Naive thymus-derived CD4-positive, alpha-beta T cell (primary cell): ENCODE measurements at places on chromosomes 4 and X. TPM values are rescaled to one million over a fixed set of nuclear protein-coding genes. Genes with fewer than 3 reads are reported as not detected.
A peak's percentile ranks its signal among the peaks of the same experiment; 100 is the strongest.

DNA sequence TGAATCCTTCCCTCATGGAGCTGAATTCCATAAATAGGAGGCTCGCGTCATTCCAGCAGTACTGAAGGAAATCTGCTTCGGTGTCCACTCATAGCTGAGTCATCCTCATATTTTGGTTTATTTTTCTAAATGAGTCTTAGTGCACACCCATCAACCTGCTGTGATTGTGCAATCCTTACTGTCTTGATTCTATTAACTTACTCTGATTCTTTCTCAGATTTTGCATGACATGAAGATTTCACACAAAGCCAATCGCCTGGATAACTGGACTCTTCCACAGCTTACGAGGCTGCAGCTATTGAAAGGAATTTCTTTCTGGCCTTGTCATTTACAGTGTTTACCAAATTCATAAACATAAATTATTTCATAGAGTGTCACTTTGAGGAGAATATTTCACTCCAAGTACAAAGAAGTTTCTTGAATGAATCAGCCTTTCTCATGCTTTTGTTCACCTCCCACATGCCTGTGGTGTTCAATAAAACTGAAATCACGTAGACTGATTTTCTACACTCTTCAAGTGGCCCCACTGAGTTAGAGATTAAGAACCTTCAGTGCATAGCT lies 207.6 kb upstream of the SLITRK2 start:
- DNase-seq: no peak

DNA sequence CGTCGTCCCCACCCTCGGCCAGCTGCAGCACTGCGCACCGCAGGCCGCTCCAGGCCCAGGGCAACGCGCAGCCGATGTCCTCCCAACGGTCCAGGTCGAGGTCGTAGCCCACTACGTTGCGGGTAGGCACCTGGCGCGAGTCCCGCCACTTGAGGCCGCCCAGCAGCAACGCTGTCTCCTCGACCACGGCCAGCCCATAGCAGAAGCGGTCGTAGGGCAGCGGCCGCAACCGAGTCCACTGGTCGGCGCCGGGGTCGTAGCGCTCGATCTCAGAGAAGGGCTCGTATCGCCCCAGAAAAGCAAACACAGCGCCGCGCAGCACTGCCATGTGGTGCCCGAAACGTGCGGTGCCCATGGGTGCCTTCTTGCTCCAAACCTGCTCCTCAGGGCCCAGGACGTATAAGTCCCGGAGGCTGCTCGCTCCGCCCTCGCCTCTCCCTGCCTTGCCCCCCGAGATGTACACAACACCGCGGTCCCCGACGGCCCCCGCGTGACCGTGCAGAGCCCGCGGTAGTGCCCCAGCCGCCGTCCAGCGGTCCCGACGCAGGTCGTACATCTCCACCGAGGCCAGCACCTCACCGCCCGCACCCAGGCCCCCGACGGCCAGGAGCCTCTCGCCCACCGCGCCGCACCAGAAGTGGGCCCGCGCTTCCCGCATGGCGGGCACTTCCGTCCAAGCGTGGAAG lies 2.1 kb downstream of the KLHL34 start:
- no peak for DNase-seq

GRCh38 chrX:85698921-85699320 lies 319.5 kb upstream of the POF1B start:
- DNase-seq: no peak

- DNase-seq: no peak
These were observed 115.6 kb downstream of the SMIM20 start for GRCh38 chr4:26029568-26030131.

DNA sequence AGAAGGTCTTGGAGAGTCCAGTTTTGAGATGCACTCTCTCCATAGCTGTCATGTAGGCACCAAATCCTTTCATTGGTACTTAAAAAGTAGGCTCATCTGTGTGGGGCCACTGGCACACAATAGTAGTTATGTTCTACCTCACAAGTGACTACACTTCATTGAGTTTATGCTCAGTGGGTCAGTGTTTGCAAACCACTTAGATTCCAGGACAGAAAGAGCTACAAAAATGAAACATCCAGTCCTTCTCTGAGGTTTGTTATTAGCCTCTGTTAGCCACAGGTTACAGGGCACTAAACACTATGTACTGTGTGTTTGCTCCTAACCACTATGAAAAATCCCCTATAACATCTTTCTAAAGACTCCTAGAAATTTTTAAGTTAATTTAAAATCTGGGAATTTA lies 13.8 kb downstream of the RAB28 start:
- DNase-seq: no peak

Gene TMSB15A
- total RNA-seq: not detected

GRCh38 chr4:112766422-112766821 lies 129.5 kb downstream of the LARP7 start:
- no peak for DNase-seq

Gene HGFAC
- total RNA-seq: not detected in 2 replicates

DNA sequence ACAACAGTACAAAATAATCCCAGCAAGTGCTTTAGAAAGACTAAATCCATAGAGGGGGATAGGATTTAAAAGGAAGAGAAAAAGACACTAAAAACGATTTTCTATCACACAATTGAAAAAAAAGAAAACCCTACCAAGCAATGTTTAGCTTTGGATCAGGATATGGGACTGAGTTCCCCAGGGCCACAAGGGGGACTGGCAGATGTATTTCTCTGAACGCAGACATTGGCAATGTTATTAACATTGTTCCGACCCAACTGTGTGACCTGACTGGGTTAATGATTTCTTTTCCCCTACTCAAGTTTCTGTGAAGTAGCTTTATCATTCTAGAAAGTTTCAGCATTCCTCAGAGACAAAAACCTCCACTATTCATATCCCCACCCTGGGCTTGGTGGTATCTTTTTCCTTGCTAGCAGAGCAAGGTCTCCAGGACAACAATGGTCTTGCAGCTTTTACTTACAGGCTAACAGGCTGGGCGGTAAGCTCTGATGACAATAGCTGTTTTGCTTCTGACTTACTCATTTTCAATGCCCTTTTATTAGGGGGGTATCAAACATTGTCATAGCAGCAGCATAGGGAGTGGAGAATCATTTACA lies 25.8 kb downstream of the SLC7A11 start:
- no peak for DNase-seq

- peak; percentile 54 for DNase-seq
These were observed 92.2 kb upstream of the TRIM2 start for GRCh38 chr4:153112041-153112441.

- DNase-seq: peak; percentile 45
These were observed 73.1 kb downstream of the QRFPR start for GRCh38 chr4:121307445-121308327.

Gene MAGEC2
- not detected for total RNA-seq

GRCh38 chr4:39814403-39815185 lies 116.7 kb downstream of the UBE2K start:
- DNase-seq: no peak

DNA sequence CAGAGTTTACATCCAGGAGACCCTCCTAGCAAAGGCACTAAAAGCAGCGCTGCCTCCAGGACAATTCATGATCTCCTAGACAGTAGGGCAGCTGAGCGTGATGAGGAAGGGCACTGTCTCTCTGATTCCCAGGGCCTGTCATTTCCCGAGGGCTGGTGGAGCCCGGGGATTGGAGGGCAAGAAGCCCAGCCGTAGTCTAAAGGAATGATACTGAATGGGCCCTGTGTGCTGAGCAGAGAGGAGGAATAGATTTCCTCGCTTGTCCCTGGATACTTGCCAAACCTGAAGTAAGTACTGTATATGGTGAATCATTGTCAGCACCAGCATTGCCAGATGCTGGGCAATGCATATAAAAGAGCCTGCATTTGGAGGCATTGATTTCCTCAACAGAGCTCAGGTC lies 88.0 kb upstream of the SLITRK2 start:
- no peak for DNase-seq

Gene CHRNA9
- 0.32 TPM for total RNA-seq

GRCh38 chr4:73275318-73275654 lies 16.7 kb upstream of the ANKRD17 start:
- DNase-seq: no peak

Gene KDR
- not detected for total RNA-seq

- DNase-seq: no peak
These were observed 12.7 kb upstream of the NAAA start for GRCh38 chr4:75953509-75953908.

DNA sequence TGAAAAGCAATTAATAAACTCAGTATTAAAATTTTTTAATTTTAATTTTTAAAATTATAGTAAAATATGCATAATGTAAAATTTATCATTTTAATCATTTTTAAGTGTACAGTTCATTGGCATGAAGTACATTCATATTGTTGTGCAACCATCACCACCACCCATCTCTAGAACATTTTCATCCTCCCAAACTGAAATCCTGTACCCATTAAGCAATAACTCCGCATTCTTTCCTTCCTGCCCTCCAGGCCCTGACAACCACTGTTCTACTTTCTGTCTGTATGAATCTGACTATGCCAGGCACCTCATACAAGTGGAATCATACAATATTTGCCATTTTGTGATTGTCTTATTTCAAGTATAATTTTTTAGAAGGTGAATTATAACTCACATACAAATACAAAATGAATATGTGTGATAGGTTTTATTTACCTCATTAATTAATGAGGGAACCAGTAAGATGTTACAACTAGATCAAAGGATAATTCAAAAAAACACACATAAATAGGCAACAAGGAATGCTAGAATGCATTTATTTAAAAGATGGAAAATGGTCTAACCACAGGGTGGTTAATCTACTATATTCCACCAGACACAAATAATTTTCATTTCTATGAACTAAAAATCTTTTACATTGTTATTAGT lies 13.1 kb upstream of the AFF1 start:
- DNase-seq: no peak

Gene MAP3K15
- total RNA-seq: not detected

Gene CPLX1
- not detected for total RNA-seq

- no peak for DNase-seq
These were observed 129.5 kb downstream of the SNCA start for GRCh38 chr4:89707467-89707866.

Gene TMEM35A
- total RNA-seq: not detected in 2 replicates

DNA sequence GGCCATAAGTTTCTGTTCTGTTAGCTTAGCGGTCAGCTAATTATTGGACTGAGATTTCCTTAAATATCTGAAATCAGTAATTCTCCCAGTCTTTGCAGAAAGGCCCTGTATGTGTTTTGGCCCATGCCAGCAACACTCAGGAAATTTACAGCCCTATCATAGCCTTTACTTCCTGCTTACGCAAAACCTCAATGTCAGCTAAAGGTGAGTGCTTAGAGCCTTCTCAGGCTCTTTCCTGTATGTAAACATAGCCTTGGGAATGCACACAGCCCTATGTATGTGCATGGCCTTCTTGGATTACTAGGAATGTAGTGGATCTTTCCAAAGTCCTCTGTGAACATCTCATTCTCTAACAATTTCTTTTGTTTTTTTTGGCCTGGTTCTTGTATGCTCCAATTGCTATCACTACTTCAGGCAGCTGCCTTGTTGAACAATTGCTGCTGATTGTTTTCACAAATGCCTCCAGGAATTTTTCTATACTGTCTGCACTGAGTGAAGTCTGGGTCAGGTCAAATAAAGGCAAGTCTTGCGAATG lies 200.0 kb downstream of the PPP1R2C start:
- no peak for DNase-seq

DNA sequence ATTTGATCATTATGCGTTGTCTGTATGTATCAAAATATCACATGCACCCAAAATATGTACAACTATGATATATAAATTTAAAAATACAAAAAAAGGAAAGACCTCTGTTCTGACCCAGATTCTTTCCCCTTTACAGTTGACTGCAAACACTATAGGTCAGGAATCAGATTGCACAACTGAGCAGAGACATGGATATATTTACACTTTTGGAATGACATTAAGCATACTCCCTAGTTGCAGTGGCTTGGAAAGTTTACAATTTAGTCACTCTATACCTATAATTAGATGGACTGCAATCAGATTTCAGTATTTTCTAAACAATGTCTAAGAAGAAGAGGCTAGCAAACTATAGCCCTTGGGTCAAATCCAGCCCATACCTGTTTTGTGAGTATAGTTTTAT lies 98.5 kb upstream of the INPP4B start:
- no peak for DNase-seq

Gene PASD1
- not detected for total RNA-seq

DNA sequence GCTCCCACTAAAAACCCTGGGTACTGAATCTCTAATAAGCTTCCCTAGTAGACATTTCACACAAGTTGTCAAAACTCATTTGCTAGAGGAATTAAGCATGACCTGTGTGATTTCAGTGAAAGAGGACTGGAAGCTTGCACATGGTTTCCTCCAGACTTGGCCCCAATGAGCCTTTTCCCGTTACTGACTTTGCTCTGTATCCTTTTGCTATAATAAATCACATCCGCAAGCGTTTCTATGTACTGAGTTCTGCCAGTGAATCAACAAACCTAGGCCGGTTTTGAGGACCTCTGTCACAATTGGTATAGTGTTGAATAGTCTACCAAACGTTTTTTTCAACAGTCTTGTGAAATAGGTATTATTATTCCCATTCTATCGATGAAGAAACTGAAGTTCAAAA lies 8.2 kb downstream of the ATP11C start:
- no peak for DNase-seq

GRCh38 chrX:106791495-106791894 lies 11.0 kb upstream of the TBC1D8B start:
- no peak for DNase-seq

DNA sequence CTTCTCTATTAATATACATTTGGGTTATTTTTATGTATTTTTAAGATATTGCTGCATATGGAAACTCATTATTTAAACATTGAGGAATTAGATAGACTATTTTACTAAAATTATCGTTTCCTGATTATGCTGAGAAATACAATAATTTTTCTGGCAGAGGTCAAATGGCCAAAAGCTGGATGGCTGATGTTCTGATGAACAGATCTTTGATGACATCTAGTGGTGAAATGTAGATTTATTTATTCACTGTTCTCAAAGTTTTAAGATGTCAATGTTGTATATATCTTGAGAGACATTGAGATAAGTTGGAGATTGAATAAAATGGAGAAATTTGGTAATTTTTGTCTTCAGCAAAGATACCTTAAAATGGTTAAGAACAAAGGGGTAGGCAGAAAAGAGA lies 96.2 kb downstream of the UGT8 start:
- DNase-seq: peak; percentile 9

DNA sequence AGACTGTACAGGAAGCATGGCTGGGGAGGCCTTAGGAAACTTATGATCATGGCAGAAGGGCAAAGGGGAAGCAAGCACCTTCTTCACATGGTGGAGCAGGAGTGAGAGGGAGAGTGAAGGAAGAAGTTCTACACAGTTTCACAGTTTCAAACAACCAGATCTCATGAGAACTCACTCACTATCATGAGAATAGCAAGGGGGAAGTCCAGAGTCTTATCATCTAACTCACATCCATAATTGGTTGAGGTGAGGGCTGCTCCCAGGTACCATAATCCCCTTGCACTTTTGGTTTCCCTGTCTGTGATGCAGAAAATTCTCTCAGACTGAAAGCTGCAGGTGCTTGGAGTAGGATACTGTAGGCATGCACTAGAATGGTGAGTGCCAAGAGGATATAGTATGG lies 233.8 kb upstream of the CPEB2 start:
- DNase-seq: no peak

- peak; percentile 54 for DNase-seq
These were observed 527 bp downstream of the NOA1 start for GRCh38 chr4:56976837-56977320.

Gene SMR3B
- total RNA-seq: not detected
